ENCODE measurements at places on chromosomes 3 and 15.

GRCh38 chr3:155739154-155739553 lies 5.7 kb downstream of the PLCH1 start:
- no peak for DNase-seq

DNA sequence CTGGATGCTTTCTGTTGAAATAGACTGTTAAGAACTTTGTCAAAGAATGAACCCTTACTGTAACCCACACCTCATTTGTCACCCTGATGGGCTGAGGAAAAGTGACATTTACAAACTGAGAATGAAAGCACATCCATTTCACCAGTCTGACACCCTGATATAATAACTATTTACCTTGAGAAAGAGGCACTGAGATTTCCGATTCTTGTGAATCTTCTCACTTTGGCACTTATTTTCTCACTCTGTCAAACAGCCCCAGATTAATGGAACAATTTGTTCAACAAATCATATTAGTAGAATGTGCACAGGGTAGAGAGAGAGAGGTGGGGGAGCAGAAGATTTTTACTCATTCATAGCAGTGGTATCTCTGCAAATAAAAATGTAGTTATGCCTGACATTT lies 606.9 kb downstream of the MCTP2 start:
- DNase-seq, result no peak

GRCh38 chr3:76129441-76129840 lies 344.1 kb upstream of the ZNF717 start:
- no peak for DNase-seq

GRCh38 chr15:67820992-67821783 lies 4.1 kb upstream of the SKOR1 start:
- no peak for DNase-seq

- DNase-seq, result no peak
Observed at GRCh38 chr15:96332637-96333121, 2.2 kb downstream of the NR2F2 start.

GRCh38 chr15:75733761-75734651 lies 21.4 kb upstream of the CSPG4 start:
- no peak for DNase-seq
